Stimulated activated CD4-positive, alpha-beta T cell treated with anti-CD3 and anti-CD28 coated beads, Interleukin-15, amount 100 ng/mL, for 1 hour (primary cell): ENCODE measurements at places on chromosomes 4 and X.
A peak's percentile ranks its signal among the peaks of the same experiment; 100 is the strongest.

- no peak for DNase-seq
These were observed 191.0 kb upstream of the EMCN start for GRCh38 chr4:100708776-100709175.

- no peak for DNase-seq
These were observed 47.3 kb downstream of the PJA1 start for GRCh38 chrX:69117876-69118526.

DNA sequence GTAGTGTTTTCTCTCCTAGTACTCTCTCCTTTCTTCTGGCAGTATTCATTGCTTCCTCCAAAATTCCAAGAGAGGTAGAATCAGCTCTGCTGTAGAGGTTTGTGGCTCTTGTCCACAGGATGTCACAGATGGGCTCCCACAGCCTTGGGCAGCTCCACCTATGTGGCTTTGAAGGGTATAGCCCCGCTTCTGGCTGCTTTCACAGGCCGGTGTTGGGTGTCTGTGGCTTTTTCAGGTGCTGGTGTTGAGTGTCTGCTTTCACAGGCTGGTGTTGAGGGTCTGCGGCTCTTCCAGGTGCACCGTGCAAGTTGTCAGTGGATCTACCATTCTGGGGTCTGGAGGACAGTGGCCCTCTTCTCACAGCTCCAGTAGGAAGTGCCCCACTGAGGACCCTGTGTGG lies 7.9 kb upstream of the AADAT start:
- DNase-seq = no peak

DNA sequence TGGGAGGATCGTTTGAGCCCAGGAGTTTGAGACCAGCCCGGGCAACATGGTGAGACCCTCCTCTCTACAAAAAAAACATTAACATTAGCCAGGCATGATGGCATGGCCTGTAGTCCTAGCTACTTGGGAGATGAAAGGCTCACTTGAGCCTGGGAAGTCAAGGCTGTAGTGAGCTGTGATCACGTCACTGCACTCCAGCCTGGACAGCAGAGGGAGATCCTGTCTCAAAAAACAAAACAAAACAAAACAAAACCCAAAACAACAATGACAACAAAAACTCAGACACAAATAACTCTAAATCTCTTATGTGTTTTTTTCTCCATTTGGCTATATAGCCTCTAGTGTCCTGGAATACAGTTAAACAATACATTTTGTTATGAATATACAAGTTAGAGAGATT lies 127.3 kb upstream of the STK26 start:
- no peak for DNase-seq

DNA sequence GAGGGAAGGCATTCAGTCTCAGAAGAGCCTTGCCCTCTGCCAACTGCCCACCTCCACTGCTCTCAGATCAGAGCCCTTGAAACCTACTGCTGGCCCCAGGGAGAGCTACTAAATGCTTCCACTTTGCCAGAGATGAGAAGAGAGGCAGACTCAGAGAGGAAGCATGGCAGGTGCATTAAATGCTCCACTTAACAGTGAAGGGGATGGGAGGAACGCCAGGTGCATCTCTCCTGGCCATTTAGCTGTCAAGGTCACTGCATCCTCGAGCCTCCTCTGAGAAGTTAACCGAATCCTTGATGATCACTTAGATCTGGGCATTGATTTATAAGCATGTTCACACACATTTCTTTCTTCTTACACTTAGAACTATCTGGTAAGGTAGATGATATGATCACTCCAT lies 15.0 kb downstream of the TRPC5 start:
- DNase-seq = no peak

GRCh38 chr4:28241021-28241420 lies 1380.4 kb downstream of the STIM2 start:
- DNase-seq = no peak

- DNase-seq = no peak
These were observed 86.2 kb downstream of the SLC39A8 start for GRCh38 chr4:102259081-102259480.

GRCh38 chr4:40289366-40290188 lies 45.6 kb upstream of the CHRNA9 start:
- DNase-seq = no peak

DNA sequence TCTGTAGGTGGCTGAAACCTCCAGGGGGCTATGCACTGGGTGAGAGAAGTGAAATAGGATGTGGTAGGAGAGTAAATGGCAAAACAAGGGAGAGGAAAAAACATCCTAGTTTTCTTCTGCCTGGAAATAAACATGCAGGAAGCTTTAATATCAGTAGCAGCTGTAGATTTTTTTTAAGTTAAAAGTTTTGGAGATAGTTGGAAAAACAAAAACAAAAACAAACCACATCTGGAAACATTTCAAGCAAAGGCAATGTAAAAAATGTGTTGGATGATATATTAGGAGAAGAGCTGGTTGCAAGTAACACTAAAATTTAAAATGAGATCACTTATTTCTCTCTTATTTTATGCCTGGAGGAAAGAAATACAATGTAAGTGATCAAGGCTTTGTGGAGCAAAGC lies 388.0 kb downstream of the SPRY1 start:
- DNase-seq = no peak

DNA sequence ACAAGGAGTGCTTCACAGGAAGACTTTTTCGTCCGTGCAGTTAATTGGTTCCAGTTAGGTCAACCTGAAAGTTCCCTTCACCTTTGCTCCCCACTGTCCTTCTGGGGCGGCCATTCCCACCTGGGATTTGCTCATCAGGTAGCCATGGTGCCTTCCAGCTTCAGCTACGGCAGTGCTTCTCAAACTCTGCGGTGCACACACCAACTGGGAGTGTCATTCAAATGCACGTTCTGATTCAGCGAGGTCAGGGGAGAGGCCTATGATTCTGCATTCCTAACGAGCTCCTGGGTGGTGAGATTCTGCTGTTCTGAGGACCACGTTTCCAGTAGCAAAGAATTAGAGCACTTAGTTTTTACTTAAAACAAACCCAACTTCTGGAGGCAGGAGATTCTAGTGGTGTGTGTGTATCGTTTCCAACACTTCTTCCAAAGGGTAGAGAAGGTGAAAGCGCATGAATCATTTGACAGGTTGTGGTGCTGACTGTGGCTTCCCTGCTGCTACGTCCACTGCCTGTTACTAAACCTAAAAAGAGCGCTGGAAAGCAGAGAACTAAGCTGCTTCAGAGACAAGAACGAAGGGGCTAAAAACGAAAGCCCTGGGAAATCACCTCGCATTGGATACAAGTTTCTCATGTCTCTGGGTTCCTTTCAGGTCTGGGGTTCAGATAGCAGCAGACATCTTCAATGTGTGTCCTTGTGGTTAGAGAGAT lies 4.7 kb upstream of the HELT start:
- DNase-seq = no peak

GRCh38 chrX:67523932-67524331 lies 19.9 kb upstream of the AR start:
- DNase-seq = no peak

- no peak for DNase-seq
These were observed 100.2 kb downstream of the OTC start for GRCh38 chrX:38452603-38453002.

DNA sequence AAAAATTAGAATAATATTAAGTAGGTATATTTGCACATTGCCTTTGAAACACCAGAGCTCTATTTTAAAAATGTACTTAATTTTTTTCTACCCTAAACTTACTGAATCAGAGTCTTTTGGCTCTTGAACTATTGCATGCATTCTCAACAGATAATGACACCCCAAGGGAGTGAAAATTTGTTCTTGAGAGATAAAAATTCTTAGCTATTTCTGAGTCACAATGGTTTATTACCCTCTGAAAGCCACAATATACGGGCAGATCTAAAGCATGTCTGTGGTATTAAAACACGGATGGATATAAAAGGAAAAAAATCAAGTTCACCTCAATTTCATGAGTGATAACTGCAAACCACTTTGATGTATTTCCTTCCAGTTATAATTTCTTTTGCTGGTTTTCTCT lies 636.3 kb upstream of the FTHL17 start:
- DNase-seq = no peak

DNA sequence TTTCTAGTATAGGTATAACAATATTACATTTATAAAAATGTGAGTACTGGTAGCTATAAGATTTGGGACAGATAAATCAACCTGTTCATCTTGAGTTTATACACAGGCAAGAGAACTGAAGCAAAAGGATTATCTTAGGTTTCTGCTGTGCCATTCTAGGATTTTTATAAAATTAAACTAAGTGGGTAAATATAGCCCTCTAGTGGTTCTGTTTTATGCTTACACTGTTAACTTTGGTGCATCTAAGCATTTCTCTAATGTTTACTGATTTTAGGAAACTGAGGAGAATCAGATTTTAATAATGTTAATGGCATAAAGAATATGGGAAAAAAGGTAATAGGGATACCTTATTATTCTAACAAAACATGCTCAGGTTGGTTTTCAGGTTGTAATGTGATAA lies 1.1 kb upstream of the RRH start:
- DNase-seq = no peak

DNA sequence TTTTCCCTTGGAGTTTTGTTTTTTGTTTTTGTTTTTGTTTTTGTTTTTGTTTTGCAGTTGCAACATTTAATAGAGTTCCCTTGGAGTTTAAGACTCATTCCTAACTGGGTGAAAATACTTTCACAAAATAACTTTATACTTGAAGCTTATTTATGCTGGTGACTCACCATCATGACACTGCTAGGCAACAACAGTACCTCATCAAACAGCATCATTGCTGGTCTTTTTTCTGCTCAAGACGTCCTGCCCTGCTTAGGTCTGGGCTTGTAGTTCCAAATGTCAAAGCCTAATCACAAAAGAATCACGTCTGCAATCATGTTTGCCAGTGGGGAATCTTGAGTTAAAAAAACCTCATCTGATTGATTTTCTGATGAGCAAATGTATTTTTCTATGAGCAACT lies 105.7 kb upstream of the PRPS2 start:
- no peak for DNase-seq

DNA sequence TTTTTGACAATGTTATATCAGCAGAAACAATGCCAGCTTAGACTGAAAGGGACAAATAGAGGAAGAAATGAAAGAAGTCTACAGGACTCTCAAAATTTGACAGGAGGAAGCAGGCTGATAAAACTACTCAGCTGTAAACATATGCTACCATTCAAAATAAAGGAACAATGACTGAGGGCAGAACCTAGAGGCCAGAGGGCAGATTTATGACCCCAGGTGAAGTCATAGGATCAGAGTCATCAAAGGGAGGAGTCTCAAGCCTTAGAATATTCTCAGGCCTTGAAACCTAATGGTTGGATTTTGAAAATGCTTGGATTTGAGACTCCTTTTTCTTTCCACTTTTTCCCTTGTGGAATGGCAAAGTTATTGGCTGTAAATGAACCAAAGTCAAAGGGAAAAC lies 17.0 kb upstream of the SYTL5 start:
- DNase-seq = no peak

GRCh38 chrX:13482746-13483541 lies 86.5 kb upstream of the EGFL6 start:
- DNase-seq = no peak

GRCh38 chr4:14934704-14935390 lies 67.4 kb upstream of the CPEB2 start:
- no peak for DNase-seq

GRCh38 chrX:20829665-20830491 lies 544.3 kb upstream of the CNKSR2 start:
- no peak for DNase-seq

- DNase-seq = no peak
These were observed 55.0 kb downstream of the SYTL5 start for GRCh38 chrX:38061335-38061734.

- DNase-seq = no peak
These were observed 8.0 kb downstream of the NR3C2 start for GRCh38 chr4:148434075-148434773.

GRCh38 chr4:122104184-122104583 lies 47.9 kb upstream of the BLTP1 start:
- DNase-seq = no peak

GRCh38 chr4:26237916-26238315 lies 82.9 kb upstream of the RBPJ start:
- DNase-seq = no peak

GRCh38 chrX:47384502-47384901 lies 14.1 kb downstream of the ZNF157 start:
- DNase-seq = peak; percentile 18

- DNase-seq = no peak
These were observed 535.7 kb upstream of the CNKSR2 start for GRCh38 chrX:20838477-20838876.

DNA sequence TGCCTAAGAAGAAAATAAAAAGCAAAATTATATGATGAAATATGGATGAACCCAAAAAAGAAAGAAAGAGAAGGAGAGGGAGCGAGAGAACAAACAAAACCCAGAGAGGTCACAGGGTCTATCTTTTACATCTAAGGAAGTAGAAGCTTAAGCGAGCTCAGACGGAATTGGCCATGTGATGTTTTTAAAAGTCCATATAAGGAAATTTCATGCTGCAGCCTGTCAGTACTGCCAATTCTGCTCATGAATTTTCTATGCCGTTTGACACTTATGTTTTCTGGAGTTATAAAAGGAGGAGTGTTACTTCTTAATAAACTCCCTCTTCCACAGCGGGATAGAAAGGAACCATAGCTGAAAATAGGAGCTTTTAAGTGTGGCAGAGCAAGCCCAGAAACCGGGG lies 32.9 kb upstream of the DCX start:
- DNase-seq = no peak

DNA sequence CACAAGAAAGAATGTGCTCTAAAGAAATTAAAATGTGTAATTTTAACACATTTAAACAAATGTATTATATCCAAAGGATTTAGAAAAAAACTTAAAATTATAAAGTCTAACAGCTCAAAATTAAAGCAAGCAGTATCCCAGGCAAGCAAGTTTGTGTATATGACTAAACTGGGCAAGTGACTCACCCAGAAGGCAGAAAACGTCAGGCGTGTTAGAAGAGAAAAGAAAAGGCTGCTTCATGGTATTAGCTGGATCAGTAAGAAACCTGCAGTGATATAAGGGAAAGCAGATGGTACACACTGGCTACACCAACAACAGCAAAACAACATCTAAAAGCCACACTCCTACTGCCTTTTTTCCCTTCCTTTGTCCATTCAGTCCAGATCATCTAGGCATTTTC lies 250.6 kb upstream of the NDST3 start:
- no peak for DNase-seq

DNA sequence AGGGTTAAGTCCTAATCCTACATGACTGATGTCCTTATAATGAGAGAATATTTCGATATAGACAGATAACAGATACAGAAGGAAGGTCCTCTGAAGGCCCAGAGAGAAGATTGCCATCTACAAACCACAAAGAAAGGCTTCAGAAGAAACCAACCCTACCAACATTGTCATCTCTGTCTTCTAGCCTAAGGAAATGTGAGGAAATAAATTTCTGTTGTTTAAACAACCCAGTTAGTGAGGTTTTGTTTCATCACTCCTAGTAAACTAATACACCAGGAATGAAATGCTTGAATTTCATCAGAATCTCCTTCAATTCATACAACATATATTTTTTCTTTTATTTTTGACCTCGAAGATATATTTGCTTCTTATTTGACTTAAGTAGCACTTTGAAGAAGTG lies 1527.8 kb downstream of the STIM2 start:
- DNase-seq = no peak

DNA sequence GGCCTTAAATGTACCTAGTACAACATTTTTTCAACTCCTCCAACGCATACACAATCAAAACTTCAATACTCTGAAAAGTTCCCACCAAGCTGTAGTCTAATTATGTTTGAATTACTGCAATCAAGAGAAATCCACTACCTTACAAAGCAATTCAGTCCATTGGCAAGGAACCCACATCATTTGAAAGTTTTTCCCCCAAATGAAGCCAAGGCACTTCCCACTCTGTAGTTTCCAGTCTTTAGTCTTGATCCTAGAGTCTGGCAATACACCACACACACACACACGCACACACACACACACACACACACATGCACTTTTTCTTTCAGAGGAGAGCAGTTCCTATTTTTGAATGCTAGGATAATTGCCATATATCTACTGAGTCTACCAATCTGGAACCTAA lies 79.6 kb downstream of the ANTXR2 start:
- no peak for DNase-seq
